T-helper 1 cell (primary cell): ENCODE measurements at places on chromosomes 11 and 22.

DNA sequence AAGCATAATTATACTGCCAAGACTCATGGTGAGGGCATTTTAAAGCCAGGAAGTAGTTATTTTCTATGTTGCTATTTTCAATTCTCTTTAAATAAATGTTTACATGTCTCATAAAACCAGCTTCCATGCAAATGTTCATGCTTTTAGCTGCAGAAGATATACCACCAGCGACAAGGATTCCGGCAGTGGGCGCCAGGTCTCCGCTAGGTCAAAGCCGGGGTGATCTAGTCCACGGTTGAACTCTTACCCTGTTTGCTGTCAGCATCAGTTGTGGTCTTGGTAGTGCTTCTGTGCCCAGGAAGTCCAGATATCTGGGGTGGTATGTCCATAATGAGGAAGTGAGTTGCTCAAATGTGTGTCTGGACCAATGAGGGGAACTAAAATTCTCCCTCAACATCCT lies 265.7 kb downstream of the BRD1 start:
- DNase-seq: no peak

GRCh38 chr11:102516179-102516578 lies 14.4 kb downstream of the MMP7 start:
- DNase-seq: no peak

DNA sequence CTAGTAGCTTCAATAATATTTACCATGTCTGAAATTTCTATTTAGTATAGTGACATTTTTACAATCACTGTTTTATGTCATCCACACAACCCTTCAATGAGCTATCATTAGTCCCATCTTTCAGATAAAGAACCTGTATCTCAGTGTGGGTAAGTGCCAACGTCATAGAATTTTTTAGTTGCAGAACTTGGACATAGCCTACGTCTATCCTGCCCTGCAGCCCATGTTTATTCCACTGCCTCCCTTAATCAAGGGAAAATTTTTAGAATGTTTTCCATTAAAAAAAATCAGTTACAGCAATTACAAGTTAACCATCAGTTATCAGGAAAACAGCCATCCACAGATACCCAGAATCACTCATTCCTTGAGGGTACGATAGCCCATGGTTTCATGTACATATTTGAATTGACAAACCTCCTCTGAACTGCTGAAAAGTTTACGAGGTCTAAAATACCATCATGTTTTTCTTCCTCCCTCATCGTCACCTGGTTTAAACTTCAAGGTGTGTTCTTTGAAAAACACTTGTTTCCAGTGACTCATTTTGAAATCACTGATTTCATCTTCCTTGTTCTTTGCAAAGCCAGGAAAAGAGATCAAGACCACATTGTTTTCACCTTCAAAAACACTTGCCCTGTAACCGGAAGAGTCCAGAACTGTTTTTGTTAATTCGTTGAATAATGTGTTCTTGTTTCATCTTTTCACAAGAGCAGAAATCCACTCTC lies 100.9 kb downstream of the FAM76B start:
- no peak for DNase-seq

DNA sequence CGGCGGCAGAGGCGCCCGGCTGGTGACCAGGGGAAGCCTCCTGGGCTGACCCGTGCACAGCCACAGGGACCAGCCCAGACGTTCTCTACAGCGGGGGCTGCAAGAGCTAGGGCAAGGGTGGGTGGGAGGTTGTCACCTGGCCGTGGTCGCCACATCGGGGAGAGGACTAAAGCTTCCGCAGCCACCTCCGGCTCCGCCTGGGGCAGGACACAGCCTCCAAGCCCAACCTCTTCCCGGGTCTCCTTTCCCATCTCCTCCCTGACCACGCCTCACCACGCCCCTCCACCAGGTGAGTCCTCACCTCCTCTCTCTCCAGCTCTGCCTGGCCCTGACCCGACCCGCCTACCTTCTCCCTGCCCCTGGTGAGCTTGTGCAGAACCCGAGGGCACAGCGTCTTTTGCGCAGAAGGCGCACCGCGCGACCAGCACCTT lies 75.9 kb upstream of the LMO1 start:
- no peak for DNase-seq

GRCh38 chr11:62071408-62071807 lies 52.4 kb upstream of the INCENP start:
- no peak for DNase-seq

DNA sequence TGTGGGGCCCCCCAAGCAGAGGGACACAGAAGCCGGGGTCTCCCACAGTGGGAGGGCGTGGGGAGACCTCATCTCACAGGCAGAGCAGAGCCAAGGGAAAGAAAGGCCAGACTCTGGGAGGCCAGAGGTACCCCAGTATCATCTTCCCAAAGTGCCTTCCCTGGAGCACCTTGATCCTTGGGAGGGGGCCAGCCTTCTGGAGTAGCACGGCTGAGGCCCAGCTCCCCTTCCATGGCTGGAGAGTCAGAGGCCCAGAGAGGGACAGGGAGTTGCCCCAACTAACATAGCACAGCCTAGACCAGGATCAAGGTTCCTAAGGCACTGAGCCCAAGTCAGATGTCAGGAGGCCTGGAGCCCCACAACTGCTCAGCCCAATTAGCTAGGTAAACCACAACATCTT lies 50.6 kb downstream of the ELFN2 start:
- no peak for DNase-seq

DNA sequence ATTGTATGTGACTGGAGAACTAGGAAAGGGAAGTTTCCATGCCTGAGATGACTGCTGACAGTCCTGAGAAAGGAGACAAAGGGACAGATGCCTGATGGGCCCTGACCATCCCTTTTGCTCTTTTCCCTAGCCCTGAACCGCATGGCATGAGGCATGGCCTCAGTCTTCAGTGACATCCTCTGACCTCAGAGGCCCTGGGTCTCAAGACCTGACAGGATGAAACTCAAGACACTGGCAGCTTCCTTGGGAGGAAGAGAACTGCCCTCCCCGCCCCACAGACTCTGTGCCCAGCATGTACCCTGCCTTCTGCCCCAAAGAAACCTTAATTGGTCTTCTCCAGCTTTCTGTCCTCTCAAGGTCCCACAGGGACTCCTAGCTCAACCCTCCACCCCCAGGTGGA lies 444.1 kb downstream of the SOX6 start:
- DNase-seq: no peak

- DNase-seq: no peak
Observed at GRCh38 chr11:130651066-130651855, 202.8 kb downstream of the ADAMTS15 start.

GRCh38 chr11:74265256-74265655 lies 46.2 kb downstream of the P4HA3 start:
- DNase-seq: no peak

- no peak for DNase-seq
Observed at GRCh38 chr22:40819599-40820140, 524 bp upstream of the SLC25A17 start.

GRCh38 chr22:46075764-46076531 lies 74.4 kb upstream of the PPARA start:
- no peak for DNase-seq

DNA sequence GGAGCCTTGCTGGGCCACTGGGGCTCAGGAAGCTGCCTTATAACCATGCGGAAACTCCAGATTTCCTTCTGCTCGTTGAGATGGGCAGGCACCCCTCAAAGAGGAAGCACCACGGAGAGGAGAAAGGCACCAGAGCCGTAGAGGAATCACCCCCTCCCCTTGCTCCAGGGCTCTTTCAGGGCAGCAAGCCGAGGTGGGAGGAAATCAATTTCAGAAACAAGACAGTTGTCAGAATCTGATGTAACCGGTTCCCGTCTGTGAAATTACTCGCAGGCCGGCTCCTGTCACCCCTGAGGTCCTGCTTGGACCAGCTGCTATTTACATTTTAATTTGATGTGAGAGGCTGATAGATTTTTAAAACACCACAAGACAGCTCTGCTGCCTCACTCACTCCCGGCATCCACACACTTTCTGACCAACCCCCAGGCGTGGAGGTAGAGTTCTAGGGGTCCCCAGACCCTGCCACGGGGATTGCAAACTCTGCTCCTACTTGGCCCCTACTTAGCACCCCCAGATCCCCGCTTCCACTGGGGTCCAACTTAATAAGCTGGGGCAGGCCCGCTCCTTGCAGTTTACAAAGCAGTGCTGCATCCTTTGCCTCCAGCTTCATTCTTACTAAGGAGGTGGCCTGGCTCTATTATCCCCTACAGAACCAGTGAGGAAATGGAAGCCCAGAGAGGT lies 162.5 kb downstream of the CEP164 start:
- no peak for DNase-seq

GRCh38 chr11:4436411-4436810 lies 12.7 kb upstream of the OR52K2 start:
- DNase-seq: no peak

- DNase-seq: no peak
Observed at GRCh38 chr11:101617735-101618332, 34.0 kb upstream of the TRPC6 start.

DNA sequence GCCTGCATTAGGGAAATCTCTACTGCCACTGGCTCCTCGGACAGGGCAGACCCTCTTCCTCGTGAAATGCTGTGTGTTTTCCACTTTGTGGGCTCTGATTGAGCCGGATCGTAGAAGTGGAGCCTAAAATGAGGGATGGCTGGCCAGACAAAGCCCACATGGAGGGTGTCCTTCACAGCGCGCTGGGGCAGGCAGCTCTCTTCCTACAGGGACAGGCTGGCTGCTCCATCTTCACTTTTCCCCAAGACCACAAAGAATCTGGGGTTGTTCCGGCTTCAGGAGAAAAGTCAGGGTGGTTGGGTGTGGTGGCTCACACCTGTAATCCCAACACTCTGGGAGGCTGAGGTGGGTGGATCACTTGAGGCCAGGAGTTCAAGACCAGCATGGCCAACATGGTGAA lies 94.9 kb downstream of the MORC2 start:
- no peak for DNase-seq

DNA sequence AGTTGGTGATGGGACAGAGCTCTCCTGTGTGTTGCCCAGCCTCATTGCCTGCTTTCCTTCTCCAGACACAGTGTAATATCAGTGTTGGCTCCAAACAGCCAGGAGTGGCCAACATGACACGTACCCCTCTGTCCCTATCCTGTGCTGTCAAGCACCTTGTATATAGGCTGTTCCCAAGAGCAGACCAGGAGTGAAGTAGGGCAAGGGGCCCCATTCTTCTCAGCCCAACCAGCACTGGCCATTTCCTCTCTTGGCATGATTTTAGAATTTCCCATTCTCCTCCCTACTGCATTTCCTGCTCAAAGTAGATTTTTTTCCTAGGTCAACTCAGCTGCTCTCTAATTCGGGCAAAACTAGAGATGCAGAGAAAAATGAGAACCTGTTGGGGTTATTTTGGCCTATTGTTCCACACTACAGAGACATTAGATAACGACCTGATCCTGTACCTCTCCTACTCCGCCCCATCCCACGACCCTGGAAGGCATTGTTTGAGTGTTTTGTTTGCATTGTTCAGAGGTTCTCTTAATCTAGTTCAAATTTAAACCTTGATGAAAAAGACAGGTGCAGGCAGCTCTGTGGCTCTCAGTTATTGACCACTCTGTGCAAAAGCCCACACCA lies 95.6 kb downstream of the RASSF10 start:
- DNase-seq: no peak

DNA sequence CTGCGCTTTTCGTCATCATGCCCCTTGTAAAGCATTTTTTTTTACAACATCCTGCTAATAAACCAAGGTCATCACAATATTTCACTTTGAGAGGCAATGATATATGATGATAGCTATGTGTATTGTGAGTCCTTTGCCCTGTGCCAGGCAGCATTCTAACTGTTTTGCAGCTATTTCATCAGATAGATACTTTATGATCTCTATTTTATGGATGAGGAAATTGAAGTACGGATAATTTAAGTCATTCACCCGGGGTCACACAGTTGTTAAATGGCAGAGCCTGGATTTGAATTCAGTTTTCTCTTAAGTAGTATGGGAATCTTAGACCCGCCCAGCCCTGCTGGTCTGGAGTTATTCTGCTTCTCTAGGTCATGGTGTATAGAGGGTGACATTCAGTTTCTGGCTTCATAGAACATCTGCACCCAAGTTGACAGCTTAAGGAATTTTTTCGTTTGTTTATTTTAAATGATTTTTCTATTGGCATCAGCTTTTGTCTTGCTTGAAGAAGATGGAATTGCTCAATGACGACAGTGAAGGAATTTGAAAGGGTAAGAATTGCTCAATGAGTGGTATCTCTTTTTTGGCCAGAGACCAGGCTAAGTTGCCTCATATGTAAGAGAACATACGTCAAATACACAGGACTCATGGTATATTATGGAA lies 926 bp downstream of the PRR5L start:
- no peak for DNase-seq

- no peak for DNase-seq
Observed at GRCh38 chr22:20548806-20549205, 41.4 kb downstream of the MED15 start.

- DNase-seq: no peak
Observed at GRCh38 chr11:124315052-124315451, 1.3 kb upstream of the OR8D1 start.

GRCh38 chr22:38028344-38029130 lies 28.7 kb upstream of the PICK1 start:
- DNase-seq: no peak

DNA sequence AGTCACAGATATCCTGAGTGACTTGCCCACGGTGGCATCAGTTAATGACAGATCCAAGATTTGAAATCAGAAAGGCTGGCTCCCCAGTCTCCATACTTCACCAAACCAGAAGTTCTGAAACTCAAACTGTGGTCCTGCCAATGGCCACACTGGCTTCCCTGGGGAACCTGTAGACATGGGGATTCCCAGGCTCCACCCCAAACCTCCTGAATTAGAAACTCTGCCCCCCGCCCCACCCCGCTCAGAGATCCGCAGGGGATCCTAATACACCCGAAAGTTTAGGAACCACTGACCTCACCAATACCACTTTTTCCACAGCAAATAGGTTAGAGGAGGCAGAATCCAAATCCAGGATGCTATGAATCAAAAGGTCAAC lies 15.3 kb downstream of the RTN4RL2 start:
- DNase-seq: no peak

DNA sequence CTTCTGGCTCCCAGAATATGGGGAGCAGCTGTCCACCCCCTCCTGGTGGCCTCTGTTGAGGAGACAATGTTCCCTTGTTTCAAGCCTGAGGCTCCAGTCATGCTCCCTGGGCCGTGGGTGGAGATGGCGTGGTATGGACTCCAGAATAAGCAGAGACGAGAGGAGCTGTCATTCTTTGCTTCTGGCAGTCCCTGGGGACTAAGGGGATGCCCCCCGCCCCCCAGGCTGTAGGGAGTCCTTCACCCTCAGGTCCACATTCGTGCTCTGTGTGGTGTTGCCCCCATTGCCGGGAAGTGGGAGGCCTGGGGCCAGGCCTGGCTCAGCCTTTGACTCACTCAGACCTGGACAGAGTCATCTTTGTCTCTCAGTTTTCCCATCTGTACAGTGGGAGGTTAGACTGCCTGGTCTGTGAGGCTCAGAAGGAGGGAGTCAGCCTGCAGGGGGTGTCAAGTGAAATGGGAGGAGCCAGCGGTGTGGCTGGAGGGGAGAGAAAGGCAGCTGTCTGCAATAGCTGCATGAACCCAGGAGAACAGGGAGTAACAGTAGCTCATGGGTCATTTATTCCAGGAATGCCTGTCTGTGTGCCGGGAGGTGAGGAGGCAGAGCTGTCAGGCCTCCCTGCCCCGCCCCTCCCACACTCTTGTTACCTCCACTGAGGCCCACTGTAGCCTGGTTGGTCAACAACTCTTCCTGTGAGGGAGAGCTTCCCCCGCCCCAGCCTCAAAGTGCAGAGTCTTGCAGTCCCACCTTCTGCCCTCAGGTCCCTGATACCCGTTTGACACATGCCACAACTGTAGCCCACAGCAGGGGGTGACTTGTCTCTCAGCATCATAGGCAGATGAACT lies 6.3 kb downstream of the ARHGEF17 start:
- DNase-seq: no peak

- no peak for DNase-seq
Observed at GRCh38 chr11:96075532-96075959, 151.6 kb upstream of the MTMR2 start.

GRCh38 chr22:46560696-46561295 lies 23.4 kb upstream of the CELSR1 start:
- DNase-seq: no peak
